Stimulated activated naive CD8-positive, alpha-beta T cell treated with anti-CD3 and anti-CD28 coated beads, Interleukin-15, Interleukin-2, amounts not matched to agents 100 U/mL and 50 U/mL, for 24 hours (primary cell): ENCODE measurements at places on chromosomes 5 and 9.
A peak's percentile ranks its signal among the peaks of the same experiment; 100 is the strongest.

DNA sequence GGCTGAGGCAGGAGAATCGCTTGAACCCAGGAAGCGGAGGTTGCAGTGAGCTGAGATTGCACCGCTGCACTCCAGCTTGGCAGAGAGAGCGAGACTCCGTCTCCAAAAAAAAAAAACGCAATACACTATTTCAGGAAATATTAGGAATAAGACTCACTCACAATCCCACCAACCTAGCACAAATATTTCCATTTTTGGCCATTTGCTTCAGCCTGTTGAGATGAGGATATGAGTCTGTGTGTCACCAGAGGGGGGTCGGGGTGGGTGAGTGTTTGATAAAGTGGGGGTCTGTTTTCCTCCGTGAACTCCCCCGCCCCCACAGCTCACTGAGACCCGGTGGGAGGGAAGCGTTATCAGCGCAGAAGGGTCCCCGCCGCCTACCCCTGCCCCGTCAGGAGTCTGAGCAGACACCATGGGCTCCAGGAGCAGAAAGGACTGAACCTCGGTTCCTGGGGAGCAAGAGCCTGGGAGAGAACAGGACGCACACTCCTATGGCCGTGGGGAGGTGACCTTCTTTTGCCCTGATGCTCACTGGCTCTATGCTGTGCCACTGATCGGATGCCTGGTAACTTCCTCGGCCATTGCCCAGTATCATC lies 153.8 kb upstream of the PHYKPL start:
- DNase-seq: no peak

- no peak for DNase-seq
Measured at GRCh38 chr5:33237471-33237870, 203.3 kb upstream of the TARS1 start.

DNA sequence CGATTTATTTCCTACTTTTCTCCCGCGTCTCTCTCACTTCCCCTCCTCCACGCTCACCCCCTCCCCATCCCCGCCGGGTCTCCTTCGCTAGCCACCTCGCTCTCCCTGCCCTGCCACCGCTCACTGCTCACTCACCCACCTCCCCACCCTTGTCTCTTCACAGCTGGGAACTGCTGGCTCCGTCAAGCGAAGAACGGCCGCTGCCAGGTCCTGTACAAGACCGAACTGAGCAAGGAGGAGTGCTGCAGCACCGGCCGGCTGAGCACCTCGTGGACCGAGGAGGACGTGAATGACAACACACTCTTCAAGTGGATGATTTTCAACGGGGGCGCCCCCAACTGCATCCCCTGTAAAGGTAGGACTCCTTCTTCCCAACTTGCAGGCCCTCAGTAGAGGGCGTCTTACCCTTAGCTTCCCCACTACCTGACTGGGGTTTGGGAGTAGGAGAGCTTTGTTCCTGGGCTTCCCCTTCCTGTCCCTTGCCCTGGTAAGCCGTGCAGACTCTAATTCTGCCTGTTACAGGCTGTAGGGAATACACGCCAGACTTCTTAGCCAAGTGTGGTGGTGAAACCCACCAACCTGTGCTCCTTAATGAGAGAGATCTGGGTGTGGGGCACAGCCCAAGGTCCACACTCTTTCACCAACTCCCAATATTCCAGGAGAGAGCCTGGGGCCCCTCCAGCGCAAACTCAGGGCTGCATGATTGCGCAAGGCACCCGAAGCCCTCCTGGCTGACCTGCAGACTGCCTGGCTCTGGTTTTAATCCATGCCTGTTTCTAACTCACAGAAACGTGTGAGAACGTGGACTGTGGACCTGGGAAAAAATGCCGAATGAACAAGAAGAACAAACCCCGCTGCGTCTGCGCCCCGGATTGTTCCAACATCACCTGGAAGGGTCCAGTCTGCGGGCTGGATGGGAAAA lies 2.5 kb downstream of the FST start:
- DNase-seq: peak; percentile 26

- DNase-seq: no peak
Measured at GRCh38 chr9:73260506-73260905, 108.8 kb downstream of the ANXA1 start.

DNA sequence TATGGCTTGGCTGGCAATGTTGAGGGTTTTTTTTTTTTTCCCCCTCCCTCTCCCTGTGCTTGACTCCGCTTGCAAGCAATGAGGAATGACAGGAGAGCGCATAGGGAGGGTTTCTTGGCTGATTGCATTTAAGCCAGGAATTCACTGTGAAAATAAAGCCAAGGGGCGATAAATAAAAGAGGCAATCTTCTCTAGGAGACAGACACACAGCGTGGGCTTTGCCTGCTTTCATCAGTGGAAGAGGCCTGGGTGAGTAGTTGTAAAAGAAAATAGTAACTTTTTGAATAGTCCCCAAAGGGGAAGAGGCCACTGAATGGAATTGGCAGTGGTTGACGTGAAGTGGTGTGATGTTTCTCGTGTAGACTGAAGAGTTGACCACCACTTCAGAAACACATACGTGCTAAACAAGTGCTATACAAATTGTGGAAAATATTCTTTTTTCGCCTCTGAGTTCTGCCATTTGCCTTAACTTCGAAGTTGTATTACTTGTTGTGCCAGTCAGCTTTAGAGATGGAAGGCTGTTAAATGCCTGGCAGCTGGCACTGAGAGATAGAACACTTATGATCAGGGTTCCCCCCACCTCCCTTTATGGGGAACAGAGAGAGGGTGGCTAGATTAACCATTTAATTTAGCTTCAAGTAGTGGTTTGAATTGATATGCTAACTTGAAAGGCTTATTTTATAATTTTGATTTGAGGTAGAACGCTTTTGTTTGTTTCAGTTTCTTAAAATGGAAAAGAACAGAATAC lies 3.0 kb downstream of the ZSWIM6 start:
- no peak for DNase-seq

- DNase-seq: no peak
Measured at GRCh38 chr9:86042199-86042978, 57.0 kb downstream of the GOLM1 start.

DNA sequence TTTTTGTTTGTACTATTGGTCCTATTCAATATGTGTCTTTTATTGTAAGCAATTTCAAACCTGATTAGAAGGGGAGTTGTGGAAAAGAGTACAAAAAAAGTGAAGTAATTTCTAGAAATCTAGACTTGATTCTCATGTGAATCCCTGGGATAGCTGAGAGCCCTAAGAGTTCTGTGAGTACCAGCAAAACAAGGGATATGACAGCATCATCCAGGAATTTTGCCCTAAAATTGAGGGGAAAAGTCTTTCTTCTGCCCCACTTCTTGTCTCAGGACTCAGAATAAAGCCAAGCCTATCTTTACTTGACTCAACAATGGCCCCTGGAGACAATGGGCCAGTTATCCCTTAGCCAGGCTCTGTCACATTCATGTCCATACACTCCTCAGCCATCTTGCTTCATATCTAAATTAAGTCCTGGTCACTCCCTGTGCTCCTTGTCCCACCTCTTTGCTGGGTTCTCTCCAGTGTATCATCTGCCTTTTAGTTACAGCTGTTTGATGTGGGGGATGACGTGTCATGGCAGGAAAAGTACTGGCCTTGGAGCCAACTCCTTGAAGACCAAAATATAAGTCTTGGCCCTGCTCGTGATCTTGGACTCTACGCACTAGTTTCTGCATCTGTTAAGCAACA lies 81.2 kb downstream of the ADAMTS12 start:
- no peak for DNase-seq

GRCh38 chr5:111211341-111211740 lies 12.8 kb upstream of the CAMK4 start:
- no peak for DNase-seq

DNA sequence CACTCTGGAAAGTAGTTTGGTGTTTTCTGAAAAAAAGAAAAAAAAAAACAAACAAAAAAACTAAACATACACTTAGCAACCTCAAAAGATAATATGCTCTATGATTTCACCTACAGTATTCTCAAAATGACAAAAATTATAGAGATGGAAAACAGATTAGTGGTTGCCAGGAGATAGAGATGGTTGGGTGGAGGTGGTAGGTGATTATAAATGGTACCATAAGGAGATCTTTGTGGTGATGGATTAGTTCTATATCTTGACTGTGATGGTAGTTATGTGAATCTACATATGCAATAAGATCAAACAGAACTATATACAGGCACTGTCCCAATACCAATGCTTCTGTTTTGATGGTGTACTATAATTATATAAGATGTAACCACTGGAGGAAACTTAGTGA lies 32.0 kb downstream of the PTBP3 start:
- DNase-seq: no peak

DNA sequence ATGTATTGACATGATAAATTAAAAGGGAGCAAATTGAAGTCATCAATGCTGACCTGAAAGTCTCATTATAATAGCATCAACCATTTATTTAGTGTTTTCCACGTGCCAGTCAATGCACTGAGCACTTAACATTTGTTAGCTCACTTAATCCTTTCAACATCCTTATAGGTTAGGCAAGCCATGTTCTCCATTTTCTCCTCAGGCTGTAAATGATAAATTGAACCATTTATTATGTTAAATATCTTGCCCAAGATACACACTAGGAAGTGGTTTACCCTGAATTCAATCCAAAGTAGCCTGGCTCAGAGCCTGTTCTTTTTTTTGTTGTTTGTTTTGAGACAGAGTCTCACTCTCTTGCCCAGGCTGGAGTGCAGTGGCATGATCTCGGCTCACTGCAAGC lies 25.0 kb upstream of the SNX2 start:
- no peak for DNase-seq

- DNase-seq: no peak
Measured at GRCh38 chr9:70408393-70409040, 5.9 kb downstream of the KLF9 start.

GRCh38 chr5:41182666-41183065 lies 30.7 kb downstream of the C6 start:
- DNase-seq: no peak

- DNase-seq: peak; percentile 25
Measured at GRCh38 chr5:158435161-158435616, 576.2 kb upstream of the CLINT1 start.

DNA sequence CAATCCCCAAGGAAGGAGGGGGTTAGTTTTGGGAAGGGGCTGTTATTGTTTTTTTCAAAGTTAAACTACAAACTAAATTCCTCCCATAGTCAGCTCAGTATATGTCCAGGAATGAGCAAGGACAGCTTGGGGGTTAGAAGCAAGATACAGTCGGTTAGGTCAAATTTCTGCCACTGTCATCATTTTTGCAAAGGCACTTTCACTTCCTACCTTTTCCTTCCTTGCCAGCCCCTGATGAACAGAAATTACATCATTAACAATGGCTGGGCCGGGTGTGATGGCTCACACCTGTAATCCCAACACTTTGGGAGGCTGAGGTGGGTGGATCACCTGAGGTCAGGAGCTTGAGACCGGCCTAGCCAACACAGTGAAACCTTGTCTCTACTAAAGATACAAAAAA lies 51.5 kb upstream of the HRH2 start:
- DNase-seq: no peak

- no peak for DNase-seq
Measured at GRCh38 chr5:143495821-143496275, 92.4 kb upstream of the NR3C1 start.

DNA sequence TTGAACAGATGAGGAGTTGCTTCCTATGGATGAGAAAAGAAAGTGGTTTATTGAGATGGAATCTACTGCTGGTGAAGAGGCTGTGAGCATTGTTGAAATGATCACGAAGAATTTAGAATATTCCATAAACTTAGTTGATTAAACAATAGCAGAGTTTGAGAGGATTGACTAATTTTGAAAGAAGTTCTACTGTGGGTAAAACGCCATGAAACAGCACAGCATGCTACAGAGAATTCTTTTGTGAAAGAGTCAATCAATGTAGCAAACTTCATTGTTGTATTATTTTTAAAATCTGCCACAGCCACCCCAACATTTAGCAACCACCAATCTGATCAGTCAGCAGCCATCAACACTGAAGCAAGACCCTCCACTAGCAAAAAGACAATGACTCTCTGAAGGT lies 309.1 kb downstream of the SPOCK1 start:
- DNase-seq: no peak

DNA sequence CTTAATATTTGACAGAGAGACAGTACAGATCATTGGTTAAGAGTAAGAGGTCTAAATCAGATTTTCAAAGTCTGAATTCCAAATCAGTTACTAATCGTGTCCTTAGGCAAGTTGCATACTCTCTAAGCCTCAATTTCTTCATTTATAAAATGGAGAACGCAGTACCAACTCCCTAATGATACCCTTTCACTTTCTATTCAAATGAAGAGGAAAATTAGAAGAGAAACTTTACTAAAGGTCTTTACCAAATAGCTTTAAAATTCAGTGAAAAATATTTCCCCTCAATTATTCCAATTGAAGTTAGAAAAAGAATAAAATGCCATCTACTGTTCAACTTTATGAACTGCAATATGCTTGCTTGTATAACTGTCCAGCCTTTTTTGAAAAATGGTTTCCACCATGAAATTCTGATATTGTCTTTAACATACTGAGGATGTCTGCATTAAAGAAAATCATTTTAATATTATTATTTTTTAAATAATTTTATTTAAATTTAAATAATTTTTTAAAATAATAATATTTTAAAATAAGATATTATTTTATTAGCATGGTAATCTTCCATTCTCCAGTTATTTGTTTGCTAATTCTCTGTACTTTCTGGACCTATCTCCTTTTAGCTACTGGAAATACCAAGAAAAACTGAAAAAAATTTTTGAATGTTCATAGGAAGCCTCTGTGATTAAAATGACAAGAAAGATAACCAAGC lies 36.0 kb downstream of the POC5 start:
- no peak for DNase-seq

GRCh38 chr9:23492126-23493002 lies 333.7 kb downstream of the ELAVL2 start:
- no peak for DNase-seq

DNA sequence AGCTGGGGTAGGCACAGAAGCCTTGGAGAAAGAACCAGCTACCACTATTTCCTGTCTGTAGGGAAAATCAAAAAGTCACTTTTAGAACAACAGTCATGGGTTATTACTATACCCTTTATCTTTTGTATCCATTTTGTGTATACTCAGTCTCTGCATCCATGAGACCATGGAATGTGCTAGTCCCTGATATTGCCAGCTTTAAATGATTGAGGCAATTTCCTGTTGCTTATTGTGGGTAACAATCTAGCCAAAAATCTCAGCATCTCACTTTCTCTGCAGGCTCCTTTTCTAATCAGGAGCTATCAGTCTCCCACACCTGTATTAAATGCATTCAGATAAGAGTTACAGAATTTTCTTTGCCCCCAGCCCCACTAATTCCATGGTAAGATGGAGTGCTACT lies 968 bp upstream of the KDM3B start:
- DNase-seq: no peak

GRCh38 chr9:68669218-68669617 lies 35.8 kb upstream of the PIP5K1B start:
- DNase-seq: no peak
